ENCODE measurements at places on chromosomes 13 and 19. TPM values are rescaled to one million over a fixed set of nuclear protein-coding genes. Genes with fewer than 3 reads are reported as not detected.

Gene KIRREL2
- total RNA-seq: not detected

Gene MIR17HG
- 13.2 TPM for total RNA-seq

Gene GPR12
- not detected for total RNA-seq

Gene CEACAM3
- not detected for total RNA-seq

- DNase-seq: no peak
These were observed 3.9 kb upstream of the CD209 start for GRCh38 chr19:7751157-7751783.

DNA sequence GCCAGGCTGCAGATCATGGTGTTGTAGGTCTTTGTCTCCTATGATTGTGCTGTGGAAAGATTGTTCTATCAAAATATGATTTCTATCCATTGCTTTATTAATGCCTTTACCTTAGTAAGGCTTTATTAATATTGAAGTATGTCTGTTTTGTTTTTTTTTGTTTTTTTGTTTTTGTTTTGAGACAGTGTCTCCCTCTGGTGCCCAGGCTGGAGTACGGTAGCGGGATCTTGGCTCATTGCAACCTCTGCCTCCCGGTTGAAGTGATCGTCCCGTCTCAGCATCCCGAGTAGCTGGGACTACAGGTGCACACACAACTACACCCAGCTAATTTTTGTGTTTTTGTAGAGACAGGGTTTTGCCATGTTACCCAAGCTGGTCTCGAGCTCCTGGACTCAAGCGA is 7.7 kb downstream of the IRGC start:
- DNase-seq: no peak

GRCh38 chr19:39405958-39406655 is 540 bp upstream of the ZFP36 start:
- DNase-seq: peak; percentile 92

DNA sequence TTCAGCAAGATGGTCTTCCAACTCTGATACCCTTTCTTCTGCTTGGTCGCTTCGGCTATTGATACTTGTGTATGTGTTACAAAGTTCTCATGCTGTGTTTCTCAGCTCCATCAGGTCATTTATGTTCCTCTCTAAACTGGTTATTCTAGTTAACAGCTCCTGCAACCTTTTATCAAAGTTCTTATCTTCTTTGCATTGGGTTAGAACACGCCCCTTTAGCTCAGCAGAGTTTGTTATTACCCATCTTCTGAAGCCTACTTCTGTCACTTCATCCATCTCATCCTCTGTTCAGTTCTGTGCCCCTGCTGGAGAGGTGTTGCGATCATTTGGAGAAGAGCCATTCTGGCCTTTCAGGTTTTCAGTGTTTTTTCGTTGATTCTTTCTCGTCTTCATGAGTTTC is 18.7 kb downstream of the ACOD1 start:
- DNase-seq: no peak

- no peak for DNase-seq
These were observed 126.7 kb upstream of the MRI1 start for GRCh38 chr19:13637664-13638063.

DNA sequence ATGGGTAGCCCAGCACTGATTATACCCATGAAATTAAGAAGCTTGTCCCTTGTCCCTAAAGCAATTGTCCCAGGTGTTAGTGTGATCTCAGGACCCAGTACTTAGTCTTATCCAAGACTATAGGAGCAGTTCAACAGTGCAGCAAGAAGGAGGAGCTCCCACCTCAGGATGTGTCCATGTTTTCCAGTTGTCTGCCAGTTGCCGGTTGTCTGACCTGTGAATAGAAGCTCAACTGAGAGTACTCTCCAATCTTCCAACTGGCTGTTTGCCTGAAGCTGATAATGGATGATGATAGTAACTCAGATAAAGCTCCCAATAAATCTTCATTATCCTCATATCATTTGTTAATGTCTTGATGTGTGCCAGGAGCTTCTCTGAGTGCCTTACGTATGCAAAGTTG is 107.2 kb upstream of the HTR2A start:
- no peak for DNase-seq

Measured in CD4-positive, alpha-beta memory T cell (primary cell).